ENCODE measurements at places on chromosomes 6 and 20. TPM values are rescaled to one million over a fixed set of nuclear protein-coding genes. Genes with fewer than 3 reads are reported as not detected.

Gene SPDEF
- total RNA-seq = 0.52 TPM

Gene SIRPG
- not detected for total RNA-seq

Gene CDH22
- total RNA-seq = not detected

Gene OR12D3
- total RNA-seq = not detected

Gene SLC17A3
- total RNA-seq = not detected
